ENCODE measurements at places on chromosomes 7 and 10.
A peak's percentile ranks its signal among the peaks of the same experiment; 100 is the strongest.

GRCh38 chr10:59179068-59179467 lies 2.6 kb downstream of the PHYHIPL start:
- DNase-seq = no peak

DNA sequence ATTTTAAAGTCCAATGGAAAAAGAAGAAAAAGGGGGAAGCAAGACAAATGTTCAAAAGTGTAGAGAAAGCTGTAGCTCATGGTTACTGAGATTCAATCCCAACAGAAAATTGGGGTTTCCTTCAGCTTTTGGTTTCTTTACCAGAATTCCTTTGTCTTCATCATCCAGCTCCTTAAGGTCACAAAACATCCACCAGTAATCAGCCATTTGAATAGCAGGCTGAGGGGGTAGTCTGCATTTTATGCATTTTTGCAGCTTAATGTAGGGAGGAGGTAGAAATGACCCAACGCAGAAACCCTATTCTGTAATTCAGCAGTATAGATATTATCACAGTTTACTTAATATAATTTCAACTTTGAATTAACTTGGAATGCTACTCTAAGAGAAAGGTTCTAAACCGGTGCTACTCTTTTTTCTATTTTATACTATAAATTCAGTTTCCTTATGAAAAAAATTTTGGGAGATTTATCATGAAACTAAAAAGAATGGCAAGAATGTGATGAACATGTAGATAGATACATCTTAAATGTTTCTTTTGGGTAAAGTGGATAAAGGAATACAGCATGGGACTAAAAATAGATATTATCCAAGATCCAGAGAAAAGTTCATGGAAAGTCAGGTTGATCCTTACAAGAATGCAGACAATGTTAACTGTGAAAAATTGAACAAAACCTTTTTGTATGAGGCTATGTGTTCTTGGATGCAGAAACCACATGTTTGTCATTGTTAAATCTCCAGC lies 596.9 kb downstream of the PHTF2 start:
- peak; percentile 27 for DNase-seq

- DNase-seq = no peak
Observed at GRCh38 chr10:125679436-125679835, 3.5 kb downstream of the TEX36 start.

GRCh38 chr10:20502903-20503585 lies 394.1 kb downstream of the NEBL start:
- no peak for DNase-seq
